ENCODE measurements at places on chromosomes 12 and 14.

GRCh38 chr12:113461666-113462065 is 10.0 kb downstream of the LHX5 start:
- DNase-seq, result no peak

DNA sequence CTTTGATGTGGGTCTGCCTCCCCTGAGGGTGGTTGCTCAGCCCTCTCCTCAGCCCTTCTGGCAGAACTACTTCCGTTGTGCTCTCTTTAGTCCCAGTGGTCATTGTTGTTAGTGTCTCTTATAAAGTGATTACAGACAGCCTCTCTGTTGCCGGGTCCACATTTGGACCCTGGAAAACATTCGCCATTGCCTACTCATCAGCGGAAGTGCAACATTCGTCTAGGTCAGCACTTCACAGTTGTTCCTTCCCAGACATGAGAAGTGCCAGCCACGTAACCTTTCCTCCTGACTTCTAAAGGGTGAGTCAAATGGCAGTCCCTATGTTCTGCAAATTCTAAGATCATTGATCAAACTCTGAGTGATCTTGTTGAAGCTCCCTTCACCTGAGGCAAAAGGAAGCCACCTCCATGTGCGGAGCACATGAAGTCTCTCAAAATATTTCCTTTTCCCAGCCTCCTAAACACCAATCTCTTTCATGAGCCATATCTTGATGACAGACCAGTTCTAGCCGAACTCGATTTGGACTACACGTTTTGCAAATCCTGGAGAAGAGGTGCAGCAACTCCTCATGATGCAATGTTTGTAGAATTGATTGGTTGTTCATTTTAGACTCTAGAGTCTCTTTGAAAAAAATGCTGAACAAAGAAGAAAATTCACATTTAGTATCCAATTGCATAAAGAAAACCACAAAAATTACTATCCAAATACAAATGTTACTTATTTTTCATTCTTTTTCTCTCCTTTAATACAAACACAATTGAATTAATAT is 163.8 kb downstream of the RPL10L start:
- DNase-seq, result no peak

- DNase-seq, result no peak
Measured at GRCh38 chr12:46343118-46343852, 29.3 kb downstream of the SLC38A2 start.

DNA sequence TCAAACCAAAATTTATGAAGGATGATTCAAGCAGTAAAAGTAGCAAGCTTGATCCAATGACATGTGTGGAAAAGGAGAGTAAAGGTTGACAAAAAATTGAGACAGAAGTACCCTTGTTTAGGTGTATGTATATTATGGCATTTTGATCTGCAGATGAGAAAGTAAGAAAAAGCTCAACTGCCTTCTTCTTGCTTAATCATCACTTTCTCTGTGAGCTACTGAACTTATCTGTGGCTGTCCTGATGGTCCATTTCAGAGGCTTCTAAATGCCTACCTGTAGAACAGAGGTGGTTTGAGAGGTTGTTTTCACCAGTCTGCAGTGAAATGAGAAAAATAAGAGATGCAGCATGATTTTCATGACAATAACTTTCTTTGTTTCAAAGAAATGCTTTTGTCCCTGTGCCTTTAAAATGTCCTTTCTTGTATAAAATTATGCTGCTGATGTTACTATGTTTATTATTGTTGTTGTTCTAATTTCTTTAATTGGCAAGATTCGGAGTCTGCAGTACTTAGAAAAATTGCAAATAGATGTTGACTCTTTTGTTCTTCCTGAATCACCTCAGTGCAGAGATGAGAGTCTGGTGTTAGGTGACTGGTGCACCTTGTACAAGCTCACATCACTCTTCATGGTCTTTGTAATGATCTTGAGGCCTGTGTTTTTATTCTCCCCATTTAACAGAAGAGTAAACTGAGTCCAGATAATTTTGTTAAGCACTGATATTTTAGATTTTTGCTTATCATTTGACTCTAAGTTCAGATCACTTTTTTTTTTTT is 821.9 kb downstream of the VRK1 start:
- no peak for DNase-seq

DNA sequence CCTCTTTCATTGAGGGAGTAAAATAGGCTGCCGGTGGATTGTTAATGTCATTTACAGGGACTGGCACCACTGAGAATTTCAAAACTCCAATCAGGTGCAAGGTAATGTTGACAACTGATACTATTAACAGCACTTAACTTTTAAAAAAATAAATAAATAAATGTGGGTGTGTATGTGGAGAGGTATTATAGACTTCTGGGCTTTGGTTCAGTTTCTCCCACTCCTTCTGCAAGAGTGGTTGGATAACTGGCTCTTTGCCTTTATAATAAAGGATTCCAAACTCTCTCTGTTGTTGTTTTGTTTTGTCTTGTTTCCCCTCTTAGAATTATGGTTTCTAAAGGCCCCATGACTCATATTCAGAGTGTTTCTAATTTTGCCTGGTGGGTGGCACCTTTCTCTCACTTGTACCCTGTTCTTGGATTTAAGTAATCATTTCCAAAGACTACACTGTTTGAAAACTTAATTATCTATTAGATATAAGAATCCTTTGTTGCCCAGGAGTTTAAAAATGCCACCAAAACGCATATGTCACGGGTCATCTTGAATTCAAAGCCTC is 151.6 kb upstream of the ARID2 start:
- no peak for DNase-seq

GRCh38 chr12:59895166-59895775 is 299.4 kb downstream of the SLC16A7 start:
- no peak for DNase-seq

DNA sequence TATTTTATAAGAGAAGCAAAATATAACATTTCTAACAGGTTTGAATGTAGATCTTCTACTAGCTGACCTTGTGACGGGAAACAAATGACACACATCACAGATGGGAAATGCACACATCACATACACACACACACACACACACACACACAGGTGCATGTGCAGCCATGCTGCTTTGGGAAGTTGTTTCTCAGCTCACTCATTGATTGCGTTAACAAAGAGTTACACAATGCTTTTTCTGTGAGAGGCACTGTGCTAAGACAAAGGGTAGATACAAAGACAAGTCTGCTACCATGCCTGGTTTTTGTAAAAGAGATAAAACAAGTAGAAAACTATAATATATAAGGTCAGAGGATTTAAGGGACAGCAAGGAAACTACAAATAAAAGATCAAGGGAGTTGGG is 1.3 kb upstream of the NR1H4 start:
- no peak for DNase-seq

GRCh38 chr12:110758922-110759321 is 16.2 kb upstream of the PPP1CC start:
- no peak for DNase-seq

DNA sequence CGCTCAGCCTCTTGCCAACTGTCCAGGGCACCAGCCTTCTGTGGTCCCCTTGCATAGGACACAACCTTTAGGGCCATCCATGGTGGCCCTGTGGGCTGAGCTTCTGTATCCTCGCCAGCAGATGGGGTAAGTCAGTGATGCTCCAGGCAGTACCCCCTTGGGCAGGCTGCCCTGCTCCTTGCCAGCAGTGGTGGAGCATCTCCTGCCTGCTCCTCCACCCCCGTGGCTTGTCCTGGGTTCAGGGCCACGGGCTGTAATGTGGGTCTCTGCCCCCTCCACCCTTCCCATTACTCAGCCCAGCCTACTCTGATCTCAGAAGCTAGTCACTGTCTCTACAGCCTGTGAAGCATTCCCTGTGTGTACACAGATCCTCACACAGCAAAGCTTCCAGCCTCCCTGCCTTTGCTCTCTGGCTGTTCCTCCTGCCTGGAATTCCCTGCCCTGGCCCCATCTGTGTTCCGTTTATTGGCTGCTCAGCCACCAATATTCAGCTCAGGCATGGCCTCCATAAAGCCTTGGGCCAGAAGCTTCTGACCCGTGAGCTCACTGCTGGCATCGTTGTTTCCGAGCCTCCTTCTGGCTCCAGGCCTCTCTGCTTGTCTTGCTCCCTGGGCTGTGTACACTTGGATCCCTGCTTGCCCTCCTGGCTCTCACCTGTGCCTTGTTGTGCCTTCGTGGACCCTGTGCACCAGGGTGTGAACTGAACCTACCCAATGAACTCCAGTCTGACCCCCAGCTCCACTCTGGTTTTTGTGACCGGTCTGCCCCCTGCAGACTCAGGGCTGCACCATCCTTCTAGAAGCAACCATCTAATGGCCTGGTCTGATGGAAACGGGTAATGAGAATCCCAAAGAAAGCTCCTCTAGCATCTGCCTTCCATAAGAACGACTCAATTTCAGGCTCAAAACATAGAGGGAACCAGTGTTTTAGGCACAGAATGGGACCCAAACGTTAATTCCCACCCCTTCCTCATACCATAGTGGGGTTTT is 177.0 kb upstream of the PRMT8 start:
- no peak for DNase-seq

GRCh38 chr14:69008421-69008884 is 29.4 kb upstream of the ACTN1 start:
- peak; percentile 46 for DNase-seq

GRCh38 chr14:69246331-69246730 is 13.6 kb upstream of the GALNT16 start:
- no peak for DNase-seq

DNA sequence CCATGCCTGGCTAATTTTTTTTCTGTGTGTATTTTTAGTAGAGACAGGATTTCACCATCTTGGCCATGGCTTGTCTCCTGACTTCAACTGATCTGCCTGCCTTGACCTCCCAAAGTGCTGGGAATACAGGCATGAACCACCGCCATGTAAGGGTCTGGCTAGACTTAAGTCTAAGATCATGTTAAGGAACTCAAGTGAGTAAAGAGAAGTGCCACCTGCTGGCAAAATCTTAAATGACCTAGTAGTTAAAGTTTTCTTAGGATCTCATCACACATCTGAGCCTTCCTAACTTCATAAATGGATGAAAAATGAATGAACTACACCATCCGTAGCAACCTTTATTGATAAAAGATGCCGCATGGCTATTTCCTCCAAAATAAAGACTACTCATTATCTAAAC is 1.7 kb upstream of the C12orf56 start:
- DNase-seq, result no peak

DNA sequence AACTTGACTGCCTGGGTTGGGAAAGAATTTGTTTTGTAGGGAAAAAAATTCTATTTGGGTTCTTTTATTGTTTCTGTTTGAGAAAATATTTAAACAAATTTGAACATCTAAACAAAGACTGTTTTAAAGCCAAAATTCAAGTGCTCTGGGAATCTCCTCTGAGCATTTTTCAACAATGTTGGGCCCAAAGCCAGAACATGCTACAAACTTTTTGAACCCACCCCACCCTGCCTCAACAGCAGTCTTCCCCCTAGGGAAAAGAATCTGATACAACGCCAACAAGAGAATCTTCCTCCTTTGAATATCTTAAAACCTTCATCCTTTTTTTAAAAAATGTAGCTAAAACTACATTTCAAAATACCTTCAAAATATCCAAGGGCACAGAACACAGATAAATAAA is 20.4 kb upstream of the NID2 start:
- DNase-seq, result no peak

- DNase-seq, result no peak
Measured at GRCh38 chr14:76589246-76589645, 172.0 kb upstream of the VASH1 start.

GRCh38 chr14:74495356-74495755 is 1.8 kb downstream of the ISCA2 start:
- DNase-seq, result no peak

DNA sequence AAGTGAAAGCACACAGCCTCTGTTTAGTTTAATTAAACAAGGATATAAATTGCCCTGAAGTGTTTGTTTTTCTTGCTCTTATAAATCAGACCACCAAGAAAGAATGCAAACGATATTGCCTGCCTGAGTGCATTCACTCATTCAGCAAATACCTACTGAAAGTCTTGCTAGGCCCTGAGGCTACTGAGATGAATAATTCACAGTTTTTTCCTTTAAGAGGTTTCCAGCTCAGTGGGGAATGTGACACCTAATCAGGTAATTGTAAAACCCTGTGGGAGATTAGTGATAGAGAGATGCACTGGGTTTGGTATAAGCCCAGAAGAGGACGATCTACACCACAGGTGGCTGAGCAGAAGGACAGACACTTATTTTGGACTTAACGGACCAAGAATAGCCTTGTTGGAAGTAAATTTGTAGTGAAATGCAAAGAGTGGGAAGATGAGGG is 151.4 kb downstream of the SLC35F4 start:
- no peak for DNase-seq

DNA sequence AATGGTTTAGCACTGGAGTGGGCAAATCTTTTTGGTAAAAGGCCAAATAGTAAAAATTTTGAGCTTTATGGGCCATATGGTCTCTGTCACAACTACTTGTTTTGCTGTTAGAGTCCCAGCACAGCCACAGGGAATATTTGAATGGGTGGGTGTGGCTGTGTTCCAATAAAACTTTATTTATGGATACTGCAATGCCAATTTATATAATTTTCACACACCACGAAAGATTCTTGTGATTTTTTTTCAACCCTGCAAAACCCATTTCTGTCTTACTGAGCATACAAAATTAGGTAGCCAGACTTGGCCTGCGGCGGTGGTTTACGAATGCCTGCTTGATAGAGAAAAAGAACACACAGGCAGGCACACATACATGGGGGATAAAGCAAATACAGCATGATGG is 28.3 kb downstream of the TMEM120B start:
- peak; percentile 19 for DNase-seq

- DNase-seq, result no peak
Measured at GRCh38 chr12:6072302-6072752, 52.1 kb downstream of the VWF start.

- DNase-seq, result no peak
Measured at GRCh38 chr14:96445844-96446710, 54.1 kb downstream of the AK7 start.

DNA sequence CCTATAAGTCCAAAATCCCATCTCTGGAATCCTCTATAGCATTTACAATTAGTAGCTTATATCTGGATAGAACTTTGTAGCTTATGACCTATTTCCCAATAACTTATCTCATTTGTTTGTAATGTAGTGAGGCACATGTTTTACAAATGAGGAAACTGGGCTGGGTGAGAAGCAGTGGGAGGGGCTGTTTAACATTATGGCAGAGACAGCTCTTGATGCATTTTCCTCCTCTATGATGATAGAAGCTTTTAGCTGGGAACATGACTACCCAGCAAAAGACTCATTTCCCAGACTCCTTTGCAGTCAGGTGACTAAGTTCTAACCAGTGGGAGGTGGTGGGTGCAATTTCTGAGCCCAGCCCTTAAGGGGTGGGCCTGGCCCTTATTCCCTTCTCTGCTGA is 179.7 kb downstream of the TTC8 start:
- DNase-seq, result no peak

DNA sequence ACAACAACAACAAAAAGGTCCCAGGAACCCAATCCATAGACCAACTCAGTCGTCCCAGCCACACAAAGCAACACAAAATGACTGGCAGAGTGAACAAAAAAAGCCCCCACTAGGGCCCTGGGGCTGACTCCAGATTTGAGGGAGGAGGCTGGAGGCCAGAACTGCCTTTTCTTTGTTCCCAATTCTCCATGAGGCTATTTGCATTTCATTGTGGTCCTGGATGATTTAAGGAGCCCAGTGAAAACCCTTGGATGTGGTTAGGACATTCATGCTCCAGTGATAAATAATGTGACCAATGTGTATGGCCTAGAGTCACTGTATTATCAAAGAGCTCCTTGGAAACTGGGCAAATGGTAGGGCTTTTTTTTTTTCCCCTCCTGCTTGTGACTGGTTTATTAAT is 192.9 kb downstream of the NUAK1 start:
- no peak for DNase-seq

- DNase-seq, result no peak
Measured at GRCh38 chr12:4099276-4099675, 174.3 kb upstream of the CCND2 start.

- DNase-seq, result no peak
Measured at GRCh38 chr12:111066744-111067437, 146.5 kb upstream of the MYL2 start.

GRCh38 chr14:64442300-64442988 is 22.9 kb upstream of the AKAP5 start:
- no peak for DNase-seq
